ENCODE measurements at places on chromosomes 5 and 9.
A peak's percentile ranks its signal among the peaks of the same experiment; 100 is the strongest.

GRCh38 chr5:172743112-172743959 is 27.7 kb downstream of the DUSP1 start:
- peak; percentile 37 for DNase-seq

- no peak for DNase-seq
Measured at GRCh38 chr9:34514816-34515215, 8.0 kb downstream of the ENHO start.

GRCh38 chr9:35293376-35293964 is 131.7 kb downstream of the UNC13B start:
- DNase-seq: no peak

- DNase-seq: peak; percentile 81
Measured at GRCh38 chr9:107932046-107932445, 442.5 kb upstream of the KLF4 start.

GRCh38 chr5:122454541-122454940 is 142.5 kb downstream of the SNCAIP start:
- no peak for DNase-seq

DNA sequence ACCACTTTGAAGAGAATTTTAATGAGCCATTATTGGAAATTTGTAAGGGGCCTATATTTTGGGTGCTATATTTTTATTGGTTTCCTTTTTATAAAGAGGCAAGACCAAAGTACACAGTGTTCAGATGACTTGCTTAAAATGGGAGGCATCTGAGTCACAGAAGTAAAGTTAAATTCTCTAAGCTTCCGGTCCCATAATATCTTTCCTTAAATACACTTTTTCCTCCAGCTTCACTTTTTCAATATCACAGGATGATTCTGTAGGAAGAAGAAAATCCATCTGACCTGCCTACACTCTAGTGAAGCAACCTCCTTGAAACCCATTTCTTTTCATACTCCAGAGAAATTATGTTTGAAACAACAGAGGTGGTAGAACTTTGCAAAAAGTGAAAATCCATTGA is 274.0 kb downstream of the PIK3R1 start:
- no peak for DNase-seq

Data from iris pigment epithelial cell (primary cell).